ENCODE measurements at places on chromosomes 7 and 10.
A peak's percentile ranks its signal among the peaks of the same experiment; 100 is the strongest.

GRCh38 chr10:116761883-116762282 lies 19.5 kb upstream of the HSPA12A start:
- H3K27me3 ChIP-seq, result peaks cover 28% of the 10 kb centered on the region
- H3K36me3 ChIP-seq, result no peaks in the 10 kb centered on the region
- no peak for DNase-seq
- no peak overlapping the region for H3K4me3 ChIP-seq

DNA sequence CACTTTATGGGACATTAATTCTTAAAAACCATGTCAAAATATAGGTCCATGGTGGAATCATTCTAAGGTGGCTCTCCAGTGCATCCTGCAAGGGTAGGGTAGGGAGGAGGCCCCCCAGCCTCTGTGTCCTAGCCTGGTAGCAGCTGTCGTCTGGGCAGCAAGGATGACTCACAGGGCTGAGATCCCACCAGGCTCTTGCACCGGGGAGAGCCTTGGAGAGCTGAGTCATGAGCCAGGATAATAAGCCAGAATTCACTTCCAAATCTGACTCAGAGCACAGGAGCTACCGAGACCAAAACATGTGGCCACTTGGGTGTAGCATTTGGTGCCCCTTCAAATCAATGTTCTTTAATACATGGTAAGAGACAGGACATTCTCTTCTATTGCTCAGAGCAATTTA lies 298.5 kb downstream of the NEBL start:
- no peaks in the 10 kb centered on the region for H3K4me1 ChIP-seq
- no peak overlapping the region for H3K27ac ChIP-seq
- H3K27me3 ChIP-seq, result no peaks in the 10 kb centered on the region
- no peak for DNase-seq

- DNase-seq, result no peak
- H3K27ac ChIP-seq, result no peak overlapping the region
- H3K4me3 ChIP-seq, result no peak overlapping the region
- H3K36me3 ChIP-seq, result no peaks in the 10 kb centered on the region
- H3K4me1 ChIP-seq, result no peaks in the 10 kb centered on the region
- no peaks in the 10 kb centered on the region for H3K27me3 ChIP-seq
These were observed 126.2 kb upstream of the NRP1 start for GRCh38 chr10:33460505-33461294.

GRCh38 chr10:106789623-106790022 lies 374.9 kb downstream of the SORCS1 start:
- H3K36me3 ChIP-seq, result no peaks in the 10 kb centered on the region
- no peak overlapping the region for H3K27ac ChIP-seq
- H3K27me3 ChIP-seq, result no peaks in the 10 kb centered on the region
- DNase-seq, result no peak
- no peak overlapping the region for H3K4me3 ChIP-seq

DNA sequence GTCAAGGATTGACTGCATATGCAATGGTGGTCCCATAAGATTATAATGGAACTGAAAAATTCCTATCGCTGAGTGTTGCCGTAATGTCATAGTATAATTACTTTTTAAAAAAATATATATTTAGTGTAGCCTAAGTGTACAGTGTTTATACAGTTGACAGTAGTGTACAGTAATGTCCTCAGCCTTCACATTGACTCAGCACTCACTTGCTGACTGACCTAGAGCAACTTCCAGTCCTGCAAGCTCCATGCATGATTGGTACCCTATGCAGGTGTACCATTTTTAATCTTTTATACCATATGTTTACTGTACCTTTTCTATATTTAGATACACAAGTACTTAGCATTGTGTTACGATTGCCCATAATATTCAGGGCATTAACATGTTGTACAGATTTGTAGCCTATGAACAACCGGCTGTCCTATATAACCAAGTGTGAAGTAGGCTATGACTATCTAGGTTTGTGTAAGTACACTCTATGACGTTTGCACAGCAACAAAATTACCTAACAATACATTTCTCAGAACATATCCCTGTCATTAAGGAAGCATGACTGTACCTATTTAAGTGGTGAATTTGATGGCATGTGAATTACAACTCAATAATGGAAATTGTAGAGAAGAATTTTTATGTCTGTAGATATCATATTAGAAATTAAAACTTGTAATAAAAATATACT lies 40.9 kb downstream of the CCNY start:
- H3K27ac ChIP-seq, result no peak overlapping the region
- DNase-seq, result no peak
- H3K36me3 ChIP-seq, result no peaks in the 10 kb centered on the region
- H3K27me3 ChIP-seq, result no peaks in the 10 kb centered on the region

- H3K36me3 ChIP-seq, result no peaks in the 10 kb centered on the region
- H3K4me1 ChIP-seq, result no peaks in the 10 kb centered on the region
- H3K27ac ChIP-seq, result no peak overlapping the region
- no peak overlapping the region for H3K4me3 ChIP-seq
These were observed 31.1 kb upstream of the RHEB start for GRCh38 chr7:151550656-151551286.

DNA sequence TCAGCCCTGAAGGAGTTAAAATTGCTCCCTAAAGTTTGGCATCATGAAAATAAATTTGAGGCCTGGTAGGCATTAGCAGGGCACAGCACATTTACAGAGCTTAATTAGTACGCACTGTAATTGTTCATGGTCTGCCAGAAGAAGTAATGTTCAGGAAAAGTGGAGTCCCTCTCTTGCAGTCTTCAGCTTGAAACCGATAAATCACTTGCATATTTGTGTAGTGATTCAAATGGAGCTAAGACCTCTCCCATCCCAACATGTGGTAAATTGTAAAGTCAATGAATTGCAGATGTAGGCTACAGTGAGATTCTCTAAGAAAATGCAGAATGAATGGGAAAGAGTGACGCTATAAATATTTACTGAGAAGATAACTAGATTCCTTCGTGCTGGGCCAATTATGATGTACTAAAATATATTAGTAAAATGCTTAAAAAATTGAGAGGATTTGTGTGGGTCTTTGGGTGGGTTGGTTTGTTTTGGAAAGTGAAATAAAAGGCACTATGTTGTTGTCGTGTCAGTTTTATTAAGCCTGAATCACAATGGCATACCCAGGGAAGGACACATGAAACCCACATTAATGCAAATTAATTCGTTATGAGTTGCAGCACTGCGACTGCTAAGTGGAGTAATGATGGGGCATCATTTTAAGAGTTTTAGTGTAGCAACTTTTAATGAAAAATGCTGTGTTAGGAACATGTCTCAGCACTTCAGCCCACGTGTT lies 8.4 kb downstream of the TCF7L2 start:
- no peak overlapping the region for H3K4me3 ChIP-seq
- no peak overlapping the region for H3K27ac ChIP-seq
- H3K36me3 ChIP-seq, result no peaks in the 10 kb centered on the region
- no peak for DNase-seq
- H3K4me1 ChIP-seq, result no peaks in the 10 kb centered on the region

DNA sequence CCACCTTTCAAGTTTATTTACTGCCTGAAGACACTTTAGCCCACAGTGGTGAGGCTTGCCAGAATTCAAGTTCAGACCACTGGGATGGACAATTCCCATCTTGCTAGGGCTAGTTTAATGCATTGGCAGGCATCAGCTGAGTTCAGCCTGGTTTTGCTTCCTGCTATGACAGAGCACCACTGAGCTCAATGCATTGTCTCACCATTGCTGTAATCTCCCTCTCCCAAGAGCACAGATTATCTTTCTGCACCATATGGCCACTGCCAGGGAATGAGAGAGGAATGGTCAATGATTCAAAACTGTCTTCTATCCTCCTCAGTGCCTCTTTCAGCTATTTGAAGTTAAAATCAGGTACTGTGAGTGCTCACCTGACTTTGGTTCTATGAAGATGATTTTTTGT lies 160.8 kb downstream of the XPNPEP1 start:
- no peaks in the 10 kb centered on the region for H3K36me3 ChIP-seq
- no peak for DNase-seq
- no peak overlapping the region for H3K4me3 ChIP-seq
- H3K4me1 ChIP-seq, result no peaks in the 10 kb centered on the region
- H3K27me3 ChIP-seq, result no peaks in the 10 kb centered on the region

- no peak overlapping the region for H3K27ac ChIP-seq
- no peak overlapping the region for H3K4me3 ChIP-seq
- peak; percentile 30 for DNase-seq
These were observed 3.5 kb downstream of the NRF1 start for GRCh38 chr7:129615018-129615417.

DNA sequence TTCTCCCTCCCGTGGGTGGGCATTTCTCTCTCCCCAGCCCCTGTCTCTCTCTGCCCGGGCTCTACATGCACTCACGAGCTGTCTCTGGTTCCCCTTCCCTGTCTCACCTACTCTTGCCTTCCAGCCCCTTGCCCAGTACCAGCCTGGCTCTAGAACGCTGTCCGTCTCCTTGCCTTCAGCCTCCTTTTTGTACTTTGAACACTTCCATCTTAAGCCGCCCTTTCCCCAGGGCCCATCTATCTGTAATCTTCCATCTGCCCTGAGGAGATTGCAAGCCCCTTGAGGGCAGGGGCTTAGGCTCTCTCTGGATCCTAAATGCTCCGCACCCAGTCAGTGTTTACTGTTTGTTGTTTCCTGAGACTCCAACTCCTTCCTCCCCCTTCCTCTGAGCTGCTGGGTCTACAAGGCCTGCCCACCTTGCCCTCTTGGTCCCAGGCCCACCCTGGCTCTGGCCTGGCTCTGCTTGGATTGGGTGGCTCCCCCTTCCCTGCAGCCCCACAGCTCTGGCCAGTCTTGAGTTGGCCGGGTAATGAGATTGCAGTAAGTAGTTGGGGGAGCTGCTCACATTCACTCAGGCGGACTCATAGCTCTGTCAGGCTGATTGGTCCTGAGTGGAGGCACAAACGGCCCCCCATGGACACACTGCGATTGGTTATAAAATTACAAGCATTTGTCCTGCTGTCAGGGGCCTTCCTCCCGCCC lies 28.3 kb downstream of the POLL start:
- no peaks in the 10 kb centered on the region for H3K4me1 ChIP-seq
- DNase-seq, result no peak
- no peaks in the 10 kb centered on the region for H3K27me3 ChIP-seq
- H3K36me3 ChIP-seq, result no peaks in the 10 kb centered on the region
- no peak overlapping the region for H3K4me3 ChIP-seq

DNA sequence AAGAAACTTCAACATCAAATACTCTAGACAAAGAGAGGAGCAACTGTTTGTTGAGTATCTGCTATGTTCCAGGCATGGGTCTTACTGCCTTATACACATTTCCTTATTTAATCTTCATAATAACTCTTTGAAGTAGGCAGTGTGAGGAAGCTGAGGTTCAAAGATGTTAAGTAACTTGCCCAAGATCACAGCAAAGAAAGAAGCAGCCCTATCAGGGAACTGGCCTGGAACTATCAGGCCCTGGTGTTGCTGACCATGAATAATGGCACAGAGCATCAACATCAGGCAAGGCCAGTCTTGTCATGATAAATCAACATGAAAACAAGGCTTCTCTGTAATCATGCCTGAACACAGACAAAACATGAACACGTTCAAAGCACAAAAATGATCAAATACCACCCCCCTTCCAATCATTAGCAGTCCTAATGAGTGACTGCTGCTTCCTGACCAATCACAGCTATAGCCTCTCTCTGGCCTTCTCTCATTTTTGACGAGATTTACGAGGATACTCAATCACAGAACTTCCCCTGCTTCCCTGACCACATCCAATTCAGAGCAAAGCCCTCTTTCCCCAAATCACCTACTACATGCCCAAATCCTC lies 2.3 kb downstream of the GSDME start:
- peaks cover 28% of the 10 kb centered on the region for H3K27me3 ChIP-seq
- DNase-seq, result no peak
- H3K36me3 ChIP-seq, result no peaks in the 10 kb centered on the region
- H3K4me3 ChIP-seq, result no peak overlapping the region

DNA sequence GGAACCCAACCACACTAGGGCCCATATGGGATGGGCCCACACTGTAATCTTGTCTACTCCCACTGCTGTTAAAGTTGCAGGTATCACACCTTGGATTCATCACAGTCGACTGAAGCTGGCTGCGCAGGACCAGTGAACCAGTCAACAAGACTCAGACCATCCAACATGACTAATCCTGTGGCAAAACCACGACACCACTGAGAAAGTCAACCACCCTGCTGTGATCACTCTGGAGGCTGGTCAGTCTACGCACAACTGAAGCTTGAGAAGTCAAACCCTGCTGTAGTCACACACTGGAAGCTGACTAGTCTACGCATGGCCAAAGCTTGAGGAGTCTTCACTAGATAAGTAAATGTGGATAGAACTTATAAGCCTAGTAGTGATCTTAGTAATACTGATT lies 9.6 kb upstream of the CYREN start:
- H3K27ac ChIP-seq, result no peak overlapping the region
- no peak for DNase-seq
- no peaks in the 10 kb centered on the region for H3K4me1 ChIP-seq
- H3K27me3 ChIP-seq, result no peaks in the 10 kb centered on the region

DNA sequence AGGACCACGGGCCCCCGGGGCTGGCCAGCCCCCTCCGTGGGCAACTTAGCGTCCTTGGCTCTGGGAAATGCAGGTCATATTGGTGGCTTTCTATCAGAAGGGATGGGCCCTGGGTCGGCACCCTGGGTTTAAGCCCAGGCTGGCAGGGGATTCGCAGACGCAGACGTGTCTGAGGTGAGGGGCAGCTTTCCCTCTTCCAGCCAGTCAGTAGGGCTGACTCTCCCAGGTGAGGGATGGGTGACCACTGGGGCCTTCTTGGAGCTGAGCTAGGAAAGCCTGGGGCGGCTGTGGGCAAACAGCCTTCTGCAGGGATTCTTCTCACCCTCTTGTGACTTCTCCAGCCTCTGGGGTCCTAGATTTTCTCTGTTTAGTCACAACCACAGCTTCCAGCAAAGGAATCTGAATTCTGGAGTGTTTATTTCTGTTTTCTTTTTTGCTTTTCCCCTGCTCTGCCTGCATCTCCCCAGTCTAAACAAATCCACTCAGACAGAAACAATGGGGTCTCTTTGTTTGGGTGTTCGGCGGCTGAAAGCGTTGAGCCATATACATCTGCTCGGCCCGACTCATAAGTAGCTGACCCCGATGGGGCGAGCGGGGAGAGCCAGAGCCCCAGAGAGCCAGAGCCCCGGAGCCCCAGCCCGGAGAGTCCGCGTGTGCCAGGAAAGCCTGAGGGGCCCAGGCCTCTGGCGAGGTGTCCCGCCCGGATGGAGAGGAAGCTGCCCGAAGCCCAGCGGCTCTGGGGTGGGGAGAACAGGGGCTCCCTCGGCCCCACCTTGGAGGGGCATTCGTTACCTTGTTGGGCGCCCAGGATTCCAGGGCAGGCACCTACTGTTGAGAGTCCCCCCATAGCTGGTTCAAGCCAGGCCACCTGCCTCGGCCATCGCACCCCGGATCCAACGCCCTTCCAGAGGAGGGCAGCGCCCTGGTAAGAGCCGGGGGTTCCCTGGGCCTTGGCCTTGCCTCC lies 2.0 kb downstream of the MNX1 start:
- H3K4me1 ChIP-seq, result no peaks in the 10 kb centered on the region
- peaks cover 11% of the 10 kb centered on the region for H3K27me3 ChIP-seq

DNA sequence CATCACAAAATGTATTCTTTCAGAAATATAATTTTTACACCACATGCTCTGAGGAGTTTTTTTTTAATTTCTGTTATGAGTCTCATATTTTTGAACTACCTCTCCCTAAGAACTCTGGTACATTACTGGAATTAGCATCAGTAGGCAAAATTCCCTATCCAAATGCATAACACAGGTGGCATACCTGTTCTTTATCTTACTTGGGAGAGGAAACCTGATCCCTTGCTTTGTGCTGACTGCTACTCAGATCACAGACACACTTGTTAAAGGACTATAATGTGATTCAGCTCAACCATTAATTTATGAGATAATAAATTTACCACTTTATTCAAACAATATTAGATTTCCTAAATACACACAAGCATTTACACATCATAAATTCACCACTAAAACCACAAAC lies 617.2 kb downstream of the GRM8 start:
- H3K27me3 ChIP-seq, result no peaks in the 10 kb centered on the region
- H3K27ac ChIP-seq, result no peak overlapping the region
- no peak for DNase-seq
- no peak overlapping the region for H3K4me3 ChIP-seq

All from T-cell (primary cell).